ENCODE measurements at places on chromosomes 6 and 20.

DNA sequence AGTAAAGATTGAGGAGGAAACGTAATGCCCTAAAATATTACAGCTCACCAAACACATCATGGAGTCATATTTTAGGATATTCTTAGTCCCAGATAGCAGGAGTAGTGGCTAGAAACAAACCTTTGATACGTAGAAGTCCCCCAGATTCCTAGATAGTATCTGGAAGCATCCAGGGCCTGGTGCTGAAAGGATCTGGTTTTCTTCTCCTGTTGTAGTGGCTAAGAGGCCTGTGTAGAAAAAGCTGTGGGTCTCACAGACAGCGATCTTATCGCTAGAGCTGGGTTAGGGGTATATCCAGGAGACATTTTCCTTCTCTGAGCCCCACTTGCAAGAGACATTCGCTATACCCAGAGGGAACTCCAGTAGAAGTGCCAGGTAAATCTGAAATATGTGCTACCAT is 139.9 kb downstream of the KCNQ5 start:
- DNase-seq, result no peak

DNA sequence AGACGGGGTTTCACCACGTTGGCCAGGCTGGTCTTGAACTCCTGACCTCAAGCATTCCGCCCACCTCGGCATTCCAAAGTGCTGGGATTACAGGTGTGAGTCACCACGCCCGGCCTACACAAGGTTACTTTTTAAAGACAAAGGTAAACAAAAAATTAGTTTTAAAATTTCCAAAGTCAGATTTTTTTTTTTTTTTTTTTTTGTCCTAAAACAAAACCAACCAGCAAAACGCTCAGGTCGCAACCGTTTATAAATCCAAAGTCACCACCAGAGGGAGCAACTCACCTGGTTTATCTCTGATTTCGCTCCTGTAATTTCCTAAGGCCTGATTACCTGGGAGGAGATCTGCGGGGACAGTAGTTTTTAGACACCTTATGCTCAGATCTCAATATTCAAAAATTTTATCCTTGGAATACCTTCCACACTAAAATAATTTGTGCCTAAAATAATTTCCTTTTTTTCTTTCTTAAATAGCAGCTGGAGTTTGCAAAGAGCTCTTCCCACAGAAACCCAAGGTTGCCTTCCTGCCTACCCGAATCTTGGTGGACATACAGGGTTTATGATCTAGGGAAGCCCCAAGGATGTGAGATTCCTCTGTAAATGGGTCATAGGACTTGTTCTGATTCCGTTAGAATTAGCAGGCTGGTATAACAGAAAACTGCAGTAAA is 19.8 kb upstream of the TREM1 start:
- peak; percentile 11 for DNase-seq

DNA sequence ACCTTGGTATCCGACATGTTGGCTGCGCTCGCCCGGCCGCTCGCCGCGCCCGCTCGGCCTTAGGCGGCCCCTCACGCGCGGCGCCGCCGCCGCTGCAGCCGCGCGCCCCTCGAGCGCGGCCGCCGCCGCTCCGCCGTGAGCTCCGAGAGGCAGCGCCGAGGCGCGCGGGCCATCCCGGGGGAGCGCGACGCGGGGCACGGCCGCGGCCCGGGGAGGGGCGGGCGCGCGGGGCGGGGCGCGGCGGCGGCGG is at the start of gene KIF13A:
TSS of gene KIF13A (minus strand) at position 189 of the 250 bp plus-strand sequence. CDS start at position 17, 172 bp downstream.
- DNase-seq, result no peak

DNA sequence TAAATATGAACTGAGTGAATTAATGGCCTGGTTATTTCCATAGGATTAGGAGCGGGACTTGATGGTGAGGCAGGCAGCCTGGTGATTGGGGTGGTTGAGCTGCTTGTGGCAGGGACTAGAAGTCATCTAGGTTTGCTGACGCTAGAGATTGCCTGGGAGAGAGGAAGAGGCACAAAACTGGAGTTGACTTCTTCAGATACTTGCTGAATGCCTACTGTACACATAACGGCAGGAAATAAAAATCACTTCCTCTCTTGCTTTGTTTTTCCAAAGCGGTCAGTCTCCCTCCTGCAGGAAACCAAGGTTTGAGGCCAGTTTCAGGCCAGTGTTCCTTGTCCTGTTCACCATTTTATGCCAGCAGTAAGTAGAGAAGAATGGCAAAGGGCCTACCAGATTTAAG is 36.7 kb upstream of the MYLIP start:
- DNase-seq, result no peak

- DNase-seq, result no peak
Observed at GRCh38 chr6:34021554-34022190, 124.2 kb downstream of the GRM4 start.

DNA sequence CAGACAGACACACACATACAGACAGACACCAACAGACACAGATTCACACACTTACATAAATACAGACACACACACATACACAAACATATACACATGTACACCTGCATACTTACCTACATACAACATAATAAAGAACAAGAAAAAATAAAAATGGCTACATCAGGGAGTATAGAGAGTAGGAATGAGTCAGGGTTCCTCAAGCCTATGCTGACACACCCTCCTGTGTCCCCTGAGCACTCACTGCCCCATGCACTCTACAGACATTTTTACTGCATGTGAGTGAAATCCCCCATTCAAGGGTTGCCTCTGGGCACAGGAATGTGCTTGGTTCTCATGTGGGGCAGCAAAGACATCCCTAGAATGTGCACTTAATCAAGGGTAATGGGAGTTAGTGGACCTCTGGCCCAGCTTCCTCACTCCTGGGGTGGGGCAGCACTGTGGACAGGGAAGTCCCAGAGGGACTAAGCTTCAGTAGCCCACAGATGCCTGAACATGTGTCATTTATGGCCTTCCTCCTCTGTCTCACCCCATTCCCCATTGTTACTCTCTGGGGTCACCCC is 185.9 kb upstream of the FOXA2 start:
- DNase-seq, result no peak

All from midbrain (tissue), 1 donor.